ENCODE measurements at places on chromosomes 3 and 15.

- DNase-seq, result peak; percentile 86
Observed at GRCh38 chr3:158731938-158732855, at the start of gene RARRES1. Gene RARRES1 (minus strand): TSS chr3:158732457. CDS start chr3:158732415, 42 bp downstream.

DNA sequence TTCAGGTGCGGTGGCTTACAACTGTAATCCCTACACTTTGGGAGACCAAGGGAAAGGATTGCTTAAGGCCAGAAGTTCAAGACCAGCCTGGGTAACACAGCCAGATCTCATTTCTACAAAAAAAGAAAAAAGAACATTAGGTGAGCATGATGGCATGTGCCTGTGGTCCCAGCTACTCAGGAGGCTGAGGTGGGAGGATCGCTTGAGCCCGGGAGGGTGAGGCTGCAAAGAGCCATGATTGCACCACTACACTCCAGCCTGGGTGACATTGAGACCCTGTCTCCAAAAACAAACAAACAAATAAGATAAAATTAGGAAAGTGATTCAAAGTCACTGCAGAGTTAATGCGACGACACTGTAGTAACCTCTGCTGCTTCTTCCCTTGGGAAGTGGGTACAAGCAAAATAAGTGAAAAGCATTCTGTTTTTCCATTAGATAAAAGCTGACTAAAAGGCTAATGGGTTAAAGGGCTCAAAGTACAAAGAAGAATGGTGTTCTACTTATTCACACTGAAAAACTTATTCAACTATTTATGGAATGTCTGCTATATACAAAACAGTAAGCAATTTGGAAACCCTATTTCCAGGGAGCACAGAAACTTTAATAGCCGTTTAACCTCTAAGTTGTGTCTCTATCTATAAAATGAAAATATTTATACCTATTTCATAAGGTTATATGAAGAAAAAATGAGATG is 8.0 kb upstream of the RPS27L start:
- no peak for DNase-seq

GRCh38 chr3:45647148-45647619 is 42.0 kb upstream of the SACM1L start:
- DNase-seq, result no peak

- DNase-seq, result no peak
Observed at GRCh38 chr3:64158334-64158733, 66.9 kb downstream of the PRICKLE2 start.

GRCh38 chr3:138799822-138800221 is 34.9 kb downstream of the PIK3CB start:
- peak; percentile 39 for DNase-seq

- no peak for DNase-seq
Observed at GRCh38 chr3:188394623-188395022, 240.7 kb downstream of the LPP start.

GRCh38 chr15:66673410-66674322 is 28.4 kb upstream of the SMAD6 start:
- DNase-seq, result peak; percentile 55

DNA sequence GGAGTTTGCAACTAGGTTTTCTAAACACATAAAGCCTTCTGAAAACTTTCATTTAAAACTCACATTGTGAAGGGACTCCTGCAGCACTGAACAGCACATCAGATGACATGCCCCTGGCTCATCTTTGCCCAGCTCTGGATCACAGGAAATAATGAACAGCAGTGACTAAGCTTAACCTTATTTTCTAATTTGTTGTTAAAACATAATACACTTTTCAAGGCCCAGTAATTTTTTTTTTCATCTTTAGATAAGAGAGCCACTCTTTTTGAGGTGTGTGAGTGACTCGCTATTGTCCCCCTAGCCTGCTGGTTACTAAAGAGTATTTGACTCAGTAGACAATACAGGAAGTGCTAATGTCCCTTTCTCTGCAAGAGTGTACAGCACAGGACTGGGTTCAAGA is 204.0 kb downstream of the OSBPL10 start:
- no peak for DNase-seq

DNA sequence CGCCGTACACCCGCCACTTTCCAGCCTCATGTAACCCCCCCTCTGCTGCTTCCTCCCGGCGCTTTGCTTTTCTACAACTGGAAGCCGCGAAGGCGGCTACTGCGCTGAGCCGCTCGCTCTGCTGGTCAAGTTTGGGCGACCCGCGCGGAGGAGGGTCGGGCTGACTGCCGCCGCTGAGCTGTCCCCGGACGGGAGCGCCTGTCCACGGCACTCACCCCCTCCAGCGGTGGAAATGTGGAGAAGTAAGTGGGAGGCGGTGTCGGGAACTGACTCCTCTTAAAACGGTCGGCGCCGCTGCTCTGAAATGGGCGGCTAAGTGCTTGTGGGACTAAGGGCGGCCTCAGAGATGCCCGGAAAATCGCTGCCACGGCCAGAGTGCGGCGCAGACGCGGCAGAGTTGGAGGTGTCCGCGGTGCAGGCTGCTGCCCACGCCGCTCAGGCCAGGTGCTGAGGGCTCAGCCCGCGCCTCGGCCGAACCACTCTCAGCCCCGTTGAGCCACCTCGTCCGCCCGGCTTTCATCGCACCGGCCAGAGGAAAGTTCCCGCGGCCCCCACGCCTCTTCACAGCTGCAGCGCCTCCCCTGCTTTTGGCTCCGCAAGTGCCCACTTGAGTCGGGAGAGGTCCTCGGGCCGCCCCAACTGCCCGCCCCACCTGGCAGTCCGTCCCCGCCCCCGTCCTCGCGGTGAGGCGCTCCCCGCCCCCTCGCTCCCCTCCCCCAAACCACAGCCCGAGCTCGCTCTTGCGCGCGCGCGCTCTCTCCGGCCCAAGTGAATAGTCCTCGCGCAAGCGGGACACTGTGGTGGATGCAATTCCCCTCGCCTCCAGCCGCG is at the start of gene EPHA6:
EPHA6 (plus strand) TSS at position 775 of the 831 bp plus-strand sequence.
- peak; percentile 63 for DNase-seq

DNA sequence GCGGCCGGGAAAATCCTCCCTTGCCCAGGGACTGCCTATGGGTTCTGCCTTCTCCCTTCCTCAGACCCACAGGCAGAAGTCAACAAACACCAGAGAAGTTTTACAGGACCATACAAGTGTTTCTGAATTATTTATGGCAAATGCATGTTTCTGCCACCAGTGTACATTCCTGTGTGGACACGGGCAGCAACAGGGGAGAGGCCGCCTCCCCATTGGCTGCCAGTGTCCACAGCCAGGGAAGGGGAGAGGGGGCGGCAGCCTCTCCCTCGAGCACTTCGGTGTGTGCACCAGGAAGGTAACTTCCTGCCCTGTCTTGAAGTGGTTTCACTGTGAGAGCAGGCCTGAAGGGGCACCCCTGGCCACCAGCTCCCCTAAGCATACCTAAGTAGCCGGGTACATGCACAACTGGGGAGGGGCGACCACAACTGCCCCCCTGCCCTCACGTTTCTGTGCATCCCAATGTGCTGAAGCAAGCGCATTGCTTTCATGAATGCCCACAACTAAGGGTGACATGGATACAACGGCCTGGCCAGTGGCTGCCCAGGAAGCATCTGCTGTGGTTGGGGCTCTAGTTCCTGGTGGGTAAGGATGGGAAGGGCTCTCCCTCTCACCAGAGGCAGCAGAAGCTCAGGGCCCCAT is 14.8 kb upstream of the SHISA5 start:
- DNase-seq, result peak; percentile 17

DNA sequence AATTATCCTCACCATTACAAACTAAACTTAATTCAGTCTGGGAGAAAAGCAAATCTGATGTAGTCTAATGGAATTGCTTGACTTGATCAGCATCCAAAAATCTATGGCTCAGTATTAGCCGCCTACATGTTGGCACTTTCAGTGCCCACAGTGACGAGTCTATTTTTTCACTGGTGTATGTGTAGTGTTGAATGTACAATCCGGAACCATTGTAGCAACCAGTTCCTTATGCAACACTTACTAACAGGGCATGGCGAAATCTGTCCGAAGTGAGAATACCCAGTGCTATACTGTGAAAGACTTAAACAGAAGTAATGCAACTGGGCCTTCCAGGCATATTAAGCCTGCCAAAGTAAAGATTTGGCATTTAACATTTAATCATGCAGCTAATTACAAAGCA is 18.6 kb downstream of the LRRN1 start:
- no peak for DNase-seq

DNA sequence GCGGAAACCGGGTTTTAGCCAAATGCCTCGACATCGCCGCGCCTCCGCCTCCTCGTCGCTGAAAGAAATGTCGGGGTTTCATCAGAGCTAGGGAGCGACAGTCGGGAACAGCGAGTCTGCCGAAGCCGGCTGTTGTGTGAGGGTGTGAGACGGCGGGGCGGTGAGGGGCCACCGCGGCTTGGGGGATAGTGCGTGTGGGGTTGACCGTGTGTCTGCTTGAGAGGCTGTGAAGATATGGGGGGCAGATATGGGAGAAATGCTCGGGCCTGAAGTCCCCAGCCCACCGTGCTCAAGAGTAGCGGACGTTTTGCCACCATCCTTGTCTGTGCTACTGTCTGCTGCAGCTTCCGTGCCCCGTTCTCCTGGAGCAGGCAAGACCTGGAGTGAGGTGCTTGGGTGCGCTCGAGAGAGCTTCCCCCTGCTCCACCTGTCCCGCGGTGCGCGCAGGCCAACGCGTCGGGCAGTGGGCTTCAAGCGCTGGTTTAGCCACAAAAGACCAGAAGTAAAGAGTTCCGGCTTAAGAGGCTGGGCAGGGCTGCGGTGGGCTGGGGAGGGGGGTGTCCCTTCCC is 716 bp upstream of the ISLR2 start:
- DNase-seq, result no peak

- no peak for DNase-seq
Observed at GRCh38 chr3:156987946-156988345, 161.8 kb downstream of the LEKR1 start.

Data from left ventricle myocardium superior (tissue), 1 donor.